ENCODE measurements at places on chromosomes 1 and 21.

GRCh38 chr1:170203693-170204092, 57.9 kb downstream of the NTMT2 start:
- no peak for DNase-seq

GRCh38 chr1:202243006-202243405, 49.4 kb downstream of the LGR6 start:
- DNase-seq: no peak

- DNase-seq: no peak
These were observed 8.3 kb upstream of the CSRP1 start for GRCh38 chr1:201515062-201515750.

GRCh38 chr1:17093822-17094393, 25.3 kb downstream of the PADI2 start:
- DNase-seq: no peak

Data from stimulated activated CD8-positive, alpha-beta memory T cell treated with anti-CD3 and anti-CD28 coated beads, Interleukin-12 subunit alpha, Interleukin-12 subunit beta, amount 100 ng/mL, for 1 hour (primary cell).